Activated T-cell treated with anti-CD3 and anti-CD28 coated beads, Interleukin-2, amount 50 U/mL, for 72 hours (primary cell): ENCODE measurements at places on chromosomes 1 and 21.
A peak's percentile ranks its signal among the peaks of the same experiment; 100 is the strongest.

DNA sequence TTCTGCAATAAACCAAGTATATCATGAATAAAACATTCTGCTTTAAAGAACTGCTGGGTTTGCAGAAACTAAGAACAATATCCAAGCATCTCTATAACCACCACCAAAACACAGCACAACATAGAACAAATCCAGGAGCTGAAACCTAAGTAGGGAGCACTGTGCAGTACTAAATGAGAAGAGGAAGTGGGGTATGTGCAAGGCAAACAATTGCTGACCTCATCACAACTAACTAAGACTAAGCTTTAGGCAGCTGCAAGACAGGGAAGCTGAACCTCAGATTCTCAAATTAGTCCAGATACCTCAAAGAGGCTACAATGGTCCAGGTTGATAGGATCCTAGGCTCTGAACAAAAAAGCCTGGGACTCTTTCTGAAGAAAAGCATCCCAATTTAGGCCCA is 172.6 kb downstream of the SLC44A5 start:
- H3K4me3 ChIP-seq, result no peak overlapping the region
- DNase-seq, result no peak
- H3K36me3 ChIP-seq, result no peaks in the 10 kb centered on the region
- no peaks in the 10 kb centered on the region for H3K4me1 ChIP-seq
- H3K27me3 ChIP-seq, result no peaks in the 10 kb centered on the region
- H3K27ac ChIP-seq, result no peak overlapping the region

DNA sequence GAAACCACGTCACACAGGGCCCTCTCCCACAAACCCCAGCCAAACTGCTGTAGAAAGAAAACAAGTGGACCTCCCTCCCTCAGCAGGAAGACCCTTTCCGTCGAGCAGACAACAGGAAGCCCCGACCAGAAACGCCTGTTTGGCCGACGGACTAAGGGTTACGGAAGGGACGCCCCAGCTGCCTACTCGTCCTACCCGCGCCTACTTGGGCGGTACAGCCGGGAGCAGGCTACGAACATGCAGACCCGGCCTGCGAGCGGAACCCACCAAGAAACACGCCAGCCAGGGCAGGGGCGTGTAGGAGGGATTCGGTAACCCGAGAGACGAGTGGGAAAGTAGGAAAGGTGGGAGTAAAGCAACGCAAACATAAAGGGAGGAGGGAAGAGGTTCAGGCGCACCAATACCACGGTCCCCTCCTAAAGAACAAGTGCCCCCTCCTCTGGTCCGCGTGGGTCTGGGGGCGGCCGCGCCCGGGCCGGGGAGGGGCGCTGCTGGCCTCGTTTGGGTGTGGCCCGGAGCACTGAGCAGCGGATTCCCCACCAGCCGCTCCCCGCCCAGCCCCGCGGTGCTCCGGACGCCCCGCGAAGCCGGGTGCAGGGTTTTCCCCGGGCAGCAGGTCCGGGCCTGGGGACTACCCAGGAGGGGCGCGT is 450 bp downstream of the S100A10 start:
- H3K27ac ChIP-seq, result peak overlapping the region; percentile 79
- DNase-seq, result peak; percentile 46
- H3K36me3 ChIP-seq, result peaks cover 4% of the 10 kb centered on the region
- no peaks in the 10 kb centered on the region for H3K27me3 ChIP-seq

GRCh38 chr1:98277118-98277517 is 356.3 kb upstream of the DPYD start:
- no peak overlapping the region for H3K27ac ChIP-seq
- H3K4me1 ChIP-seq, result no peaks in the 10 kb centered on the region
- no peak for DNase-seq
- H3K27me3 ChIP-seq, result no peaks in the 10 kb centered on the region

GRCh38 chr1:185439727-185440415 is 122.8 kb upstream of the IVNS1ABP start:
- DNase-seq, result peak; percentile 45
- no peaks in the 10 kb centered on the region for H3K27me3 ChIP-seq
- H3K27ac ChIP-seq, result no peak overlapping the region
- H3K36me3 ChIP-seq, result no peaks in the 10 kb centered on the region

GRCh38 chr1:62389531-62389930 is 47.3 kb upstream of the USP1 start:
- H3K36me3 ChIP-seq, result no peaks in the 10 kb centered on the region
- H3K27me3 ChIP-seq, result peaks cover 10% of the 10 kb centered on the region
- no peak for DNase-seq
- no peak overlapping the region for H3K4me3 ChIP-seq
- H3K4me1 ChIP-seq, result no peaks in the 10 kb centered on the region
- no peak overlapping the region for H3K27ac ChIP-seq

DNA sequence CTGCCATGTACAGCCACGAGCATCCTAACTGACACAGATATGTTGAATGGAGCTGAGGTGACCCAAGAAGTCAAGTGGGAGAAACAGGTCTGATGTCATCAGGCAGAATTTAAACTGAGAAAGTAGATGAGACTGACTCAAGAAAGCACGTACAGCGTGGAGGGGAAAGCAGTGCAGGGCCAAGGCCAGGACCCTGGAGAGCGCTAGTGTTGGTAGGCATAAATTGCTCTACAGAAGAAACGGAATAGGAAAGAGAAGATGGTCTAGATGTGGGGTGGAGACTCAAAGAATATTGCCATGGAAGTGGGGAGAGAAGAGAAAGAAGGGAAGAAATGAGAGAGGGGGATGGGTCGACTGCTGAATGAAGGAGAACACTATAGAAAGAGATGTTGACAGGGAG is 45.3 kb upstream of the GJB5 start:
- no peak for DNase-seq
- H3K27me3 ChIP-seq, result peaks cover 17% of the 10 kb centered on the region
- no peak overlapping the region for H3K4me3 ChIP-seq
- H3K27ac ChIP-seq, result no peak overlapping the region

DNA sequence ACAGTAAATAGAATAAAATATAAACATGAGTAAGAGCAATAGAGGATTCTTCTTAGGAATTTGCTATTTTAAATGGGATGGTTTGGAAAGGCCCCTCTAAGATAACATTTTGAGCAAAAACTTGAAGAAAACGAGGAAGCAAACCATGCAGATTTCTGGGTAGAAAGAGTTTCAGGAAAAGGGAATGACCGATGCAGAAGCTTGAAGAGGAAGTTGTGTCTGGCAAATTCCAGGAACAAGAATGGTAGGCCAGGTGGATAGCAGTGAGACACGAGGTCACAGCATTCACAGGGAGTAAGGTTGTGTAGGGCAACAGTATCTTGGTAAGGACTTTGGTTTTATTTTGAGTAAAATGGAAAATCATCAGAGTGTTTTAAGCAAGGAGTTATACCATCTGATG is 108.9 kb downstream of the PEX14 start:
- H3K27me3 ChIP-seq, result no peaks in the 10 kb centered on the region
- DNase-seq, result no peak
- H3K4me1 ChIP-seq, result no peaks in the 10 kb centered on the region
- no peak overlapping the region for H3K27ac ChIP-seq
- H3K4me3 ChIP-seq, result no peak overlapping the region

DNA sequence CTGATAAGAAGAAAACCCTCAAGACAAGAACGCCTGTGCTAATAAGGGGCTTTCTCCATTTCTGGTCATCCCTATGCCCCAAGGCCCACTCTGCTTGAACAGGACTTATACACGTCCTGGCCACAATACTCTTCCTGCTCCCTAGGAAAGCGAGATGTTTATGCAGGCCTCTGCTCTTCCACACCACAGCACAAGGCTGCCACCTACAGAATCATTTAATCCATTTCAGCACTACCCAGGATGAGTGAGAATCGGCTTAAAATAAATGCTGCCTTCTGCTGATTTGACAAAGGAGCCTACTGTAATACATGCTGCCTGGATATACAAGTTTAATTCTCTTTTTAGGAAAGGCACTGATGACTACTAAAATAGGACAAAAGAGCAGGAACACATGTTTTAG is 29.4 kb downstream of the FRRS1 start:
- H3K4me3 ChIP-seq, result no peak overlapping the region
- H3K4me1 ChIP-seq, result no peaks in the 10 kb centered on the region
- no peak for DNase-seq
- no peak overlapping the region for H3K27ac ChIP-seq
- H3K27me3 ChIP-seq, result peaks cover 6% of the 10 kb centered on the region
- H3K36me3 ChIP-seq, result no peaks in the 10 kb centered on the region

DNA sequence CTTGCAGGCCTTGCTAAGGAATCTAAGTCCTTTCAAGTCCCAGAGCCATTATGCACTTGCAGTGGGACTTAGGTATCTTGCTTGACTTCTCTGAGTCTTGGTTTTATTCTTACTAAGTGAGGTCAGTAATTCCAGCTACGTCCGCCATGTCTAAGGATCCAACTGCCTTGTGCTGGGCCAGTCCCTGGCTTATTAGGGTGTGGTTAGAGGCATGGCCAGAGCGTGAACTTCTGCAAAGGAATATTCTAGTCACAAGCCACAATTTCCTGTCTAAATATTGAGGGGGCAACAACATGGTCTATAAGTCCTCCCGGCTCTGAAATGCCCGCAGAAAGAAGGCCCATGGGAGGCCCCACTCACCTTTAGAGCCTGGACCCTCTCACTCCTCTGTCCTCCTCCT is 82.9 kb downstream of the TMEM53 start:
- H3K27ac ChIP-seq, result no peak overlapping the region
- H3K4me3 ChIP-seq, result no peak overlapping the region
- DNase-seq, result no peak
- no peaks in the 10 kb centered on the region for H3K36me3 ChIP-seq

GRCh38 chr1:226629896-226630550 is 81.5 kb downstream of the STUM start:
- H3K27me3 ChIP-seq, result no peaks in the 10 kb centered on the region
- DNase-seq, result no peak
- peaks cover 6% of the 10 kb centered on the region for H3K36me3 ChIP-seq
- peaks cover 71% of the 10 kb centered on the region for H3K4me1 ChIP-seq
- peak overlapping the region; percentile 82 for H3K27ac ChIP-seq

GRCh38 chr1:99869304-99869703 is 19.1 kb downstream of the AGL start:
- H3K4me1 ChIP-seq, result no peaks in the 10 kb centered on the region
- no peaks in the 10 kb centered on the region for H3K36me3 ChIP-seq
- no peak overlapping the region for H3K27ac ChIP-seq
- no peak for DNase-seq
- no peaks in the 10 kb centered on the region for H3K27me3 ChIP-seq

- peak; percentile 75 for DNase-seq
- H3K27me3 ChIP-seq, result peaks cover 63% of the 10 kb centered on the region
- no peak overlapping the region for H3K27ac ChIP-seq
Observed at GRCh38 chr1:9196129-9197040, 38.2 kb upstream of the H6PD start.

DNA sequence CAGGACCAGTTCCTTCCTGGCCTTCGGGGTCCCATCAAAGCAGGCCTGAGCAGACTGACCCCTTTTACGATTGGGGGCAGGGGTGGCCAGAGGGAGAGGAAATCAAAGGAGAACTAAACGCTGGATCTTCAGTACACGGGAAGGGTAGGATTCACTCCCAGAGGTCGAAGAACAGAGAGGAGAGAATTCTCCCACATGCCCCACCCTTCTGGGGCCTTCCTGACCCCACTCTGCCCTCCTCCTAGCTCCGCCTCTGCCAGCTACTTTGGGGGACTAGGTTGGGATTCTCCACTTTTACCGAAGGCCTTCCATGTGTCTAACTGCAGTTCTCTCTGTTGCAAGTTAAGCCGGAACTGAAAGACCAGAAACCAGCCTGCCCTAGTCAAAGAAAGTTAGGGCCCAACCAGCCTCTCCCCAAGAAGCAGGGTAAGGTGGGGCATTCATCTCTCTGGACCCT is 654 bp upstream of the ARHGEF2 start:
- DNase-seq, result no peak
- H3K27me3 ChIP-seq, result no peaks in the 10 kb centered on the region
- peaks cover 74% of the 10 kb centered on the region for H3K4me1 ChIP-seq
- H3K36me3 ChIP-seq, result peaks cover 25% of the 10 kb centered on the region
- H3K27ac ChIP-seq, result peak overlapping the region; percentile 98
- peak overlapping the region; percentile 87 for H3K4me3 ChIP-seq

DNA sequence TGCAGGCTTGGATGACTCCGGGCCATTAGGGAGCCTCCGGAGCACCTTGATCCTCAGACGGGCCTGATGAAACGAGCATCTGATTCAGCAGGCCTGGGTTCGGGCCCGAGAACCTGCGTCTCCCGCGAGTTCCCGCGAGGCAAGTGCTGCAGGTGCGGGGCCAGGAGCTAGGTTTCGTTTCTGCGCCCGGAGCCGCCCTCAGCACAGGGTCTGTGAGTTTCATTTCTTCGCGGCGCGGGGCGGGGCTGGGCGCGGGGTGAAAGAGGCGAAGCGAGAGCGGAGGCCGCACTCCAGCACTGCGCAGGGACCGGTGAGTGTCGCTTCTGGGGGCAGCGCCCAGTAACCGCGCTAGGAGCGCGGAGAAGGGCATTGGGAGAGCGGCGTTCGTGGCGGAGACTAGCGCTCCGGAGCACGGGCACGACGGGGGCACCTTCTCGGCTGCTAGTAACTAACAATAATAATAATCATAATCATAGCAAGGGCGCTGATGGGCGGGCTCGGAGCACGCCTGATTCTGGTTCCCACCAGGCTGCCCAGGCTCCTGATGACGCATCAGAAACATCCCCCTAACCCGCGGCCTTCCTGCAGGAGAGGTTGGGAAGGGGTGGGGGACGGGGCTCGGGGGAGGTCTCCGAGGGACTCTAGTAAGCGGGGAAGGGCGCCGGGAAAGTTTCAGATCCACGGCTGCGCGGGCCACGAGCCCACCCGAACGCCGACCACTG is at the start of gene MX1:
TSS of gene MX1 (plus strand) at position 286 of the 722 bp plus-strand sequence. CDS start 5,832 bp downstream, outside the sequence.
- no peaks in the 10 kb centered on the region for H3K36me3 ChIP-seq
- H3K4me3 ChIP-seq, result peak within 1 kb of the TSS; percentile 93
- peak; percentile 93 for DNase-seq

DNA sequence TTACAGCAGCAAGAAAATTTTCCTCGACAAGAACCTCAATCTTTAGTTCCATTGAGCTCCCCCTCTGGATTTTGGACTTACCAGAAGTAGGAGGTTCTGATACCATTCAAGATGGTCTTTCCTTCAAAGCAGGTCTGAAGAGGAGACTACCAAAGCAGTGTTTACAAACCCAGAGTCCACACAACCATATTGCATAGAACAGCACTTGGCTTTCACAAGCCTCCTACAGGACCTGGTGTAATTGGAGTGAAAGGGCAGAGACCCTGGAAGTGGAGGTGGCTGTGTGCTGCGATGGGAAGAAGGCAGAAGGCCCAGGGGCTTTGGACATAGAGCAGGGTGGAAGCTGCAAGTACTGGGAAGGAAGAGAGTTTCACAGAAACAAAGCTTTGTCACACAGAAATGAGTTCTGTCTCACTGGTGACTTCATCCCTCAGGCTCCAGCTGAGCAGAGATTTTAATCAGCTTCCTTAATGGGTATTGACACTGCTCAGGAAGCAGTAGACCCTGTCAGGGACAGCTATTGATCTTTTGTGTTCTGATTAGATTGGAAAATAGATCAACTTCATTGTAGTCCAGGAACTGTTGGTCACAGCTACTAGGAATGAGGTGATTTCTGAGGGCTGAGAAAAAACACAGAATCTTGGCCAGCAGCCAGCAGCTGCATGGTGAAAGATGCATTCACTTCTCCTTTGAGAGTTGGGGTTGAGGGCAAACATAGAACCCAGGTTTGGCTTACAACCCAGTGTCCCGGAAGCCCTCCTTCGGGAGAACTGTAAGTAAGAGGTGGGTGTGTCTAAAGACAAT is 124.0 kb downstream of the SYT2 start:
- no peak overlapping the region for H3K27ac ChIP-seq
- H3K4me3 ChIP-seq, result no peak overlapping the region
- H3K36me3 ChIP-seq, result no peaks in the 10 kb centered on the region
- DNase-seq, result no peak
- H3K4me1 ChIP-seq, result no peaks in the 10 kb centered on the region
- H3K27me3 ChIP-seq, result no peaks in the 10 kb centered on the region
